ENCODE measurements at places on chromosomes 6 and 20.

- DNase-seq: no peak
Observed at GRCh38 chr6:3721810-3722621, 29.5 kb downstream of the PXDC1 start.

GRCh38 chr6:78693835-78694234 lies 173.5 kb upstream of the IRAK1BP1 start:
- DNase-seq: no peak

- DNase-seq: no peak
Observed at GRCh38 chr6:91317247-91317835, 730.5 kb upstream of the MAP3K7 start.

- DNase-seq: no peak
Observed at GRCh38 chr6:41352907-41353306, 17.5 kb downstream of the NCR2 start.

GRCh38 chr6:35330541-35331119 lies 11.7 kb upstream of the PPARD start:
- no peak for DNase-seq

DNA sequence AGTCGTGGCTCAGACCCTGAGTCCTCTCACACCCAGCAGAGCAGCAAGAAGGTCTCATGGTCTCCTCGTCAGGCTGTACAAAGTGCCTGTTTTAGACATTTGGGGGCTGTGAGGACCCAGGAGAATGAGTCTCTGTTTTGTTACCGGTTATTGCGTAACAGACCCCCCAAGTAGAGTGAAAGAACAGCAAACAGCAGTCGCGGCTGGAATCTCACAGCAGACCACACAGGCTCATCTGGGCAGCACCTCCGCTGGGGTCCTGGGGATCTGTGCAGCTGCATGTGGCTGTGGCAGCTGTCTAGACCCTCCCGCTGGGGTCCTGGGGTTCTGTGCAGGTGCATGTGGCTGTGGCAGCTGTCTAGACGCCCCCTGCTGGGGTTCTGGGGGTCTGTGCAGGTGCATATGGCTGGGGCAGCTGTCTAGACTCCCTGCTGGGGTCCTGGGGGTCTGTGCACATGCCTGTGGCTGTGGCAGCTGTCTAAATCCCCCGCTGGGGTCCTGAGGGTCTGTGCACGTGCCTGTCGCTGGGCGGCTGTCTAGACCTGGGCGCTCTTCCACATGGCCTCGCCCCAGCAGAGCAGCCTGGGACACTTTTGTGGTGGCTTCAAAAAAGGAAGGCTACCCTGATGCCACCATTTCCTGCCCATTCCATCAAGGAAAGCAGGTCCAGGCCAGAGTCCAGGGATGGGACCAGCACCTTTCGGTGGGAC lies 24.7 kb downstream of the ENTPD6 start:
- DNase-seq: peak; percentile 22

GRCh38 chr6:77403424-77403823 lies 59.9 kb downstream of the HTR1B start:
- no peak for DNase-seq

DNA sequence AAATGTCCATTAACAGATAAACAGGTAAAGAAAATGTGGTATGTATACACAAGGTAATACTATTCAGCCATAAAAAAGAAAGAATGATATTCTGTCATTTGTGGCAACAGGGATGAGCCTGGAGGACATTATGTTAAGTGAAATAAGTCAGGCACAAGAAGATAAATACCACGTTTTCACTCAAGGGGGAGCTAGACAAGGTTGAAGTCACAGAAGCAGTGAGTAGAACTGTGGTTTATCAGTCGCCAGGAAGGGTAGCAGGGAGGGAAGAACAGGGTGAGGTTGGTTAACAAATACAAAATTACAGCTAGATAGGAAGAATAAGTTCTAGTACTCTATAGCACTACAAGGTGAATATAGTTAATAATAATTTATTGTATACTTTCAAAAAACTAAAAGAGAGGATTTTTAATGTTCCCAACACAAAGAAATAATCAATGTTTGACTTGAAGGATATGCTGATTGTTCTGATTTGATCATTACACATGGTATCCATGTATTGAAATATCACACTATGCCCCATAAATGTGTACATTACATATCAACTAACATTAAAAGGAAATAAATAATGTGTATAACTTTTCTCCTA lies 21.1 kb downstream of the RTN4IP1 start:
- DNase-seq: peak; percentile 77

DNA sequence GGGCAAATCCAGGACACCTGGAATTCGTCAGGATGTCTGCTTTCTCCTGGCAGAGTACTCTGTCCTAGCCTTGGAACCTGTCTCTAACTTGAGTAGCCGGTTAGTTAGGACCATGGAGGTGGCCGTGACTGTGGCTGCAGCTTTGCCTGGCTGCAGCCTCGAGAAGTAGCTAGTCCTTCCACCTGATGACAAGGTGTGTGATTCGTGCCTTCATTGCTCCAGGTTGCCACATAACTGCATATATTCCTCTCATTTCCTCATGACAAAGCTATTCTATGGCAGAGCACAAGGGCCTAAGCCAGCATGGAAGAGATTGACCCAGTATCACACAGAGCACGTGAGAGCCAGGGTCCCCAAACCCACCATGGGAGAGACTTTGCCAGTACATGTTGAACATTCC lies 39.8 kb upstream of the KIF25 start:
- no peak for DNase-seq

DNA sequence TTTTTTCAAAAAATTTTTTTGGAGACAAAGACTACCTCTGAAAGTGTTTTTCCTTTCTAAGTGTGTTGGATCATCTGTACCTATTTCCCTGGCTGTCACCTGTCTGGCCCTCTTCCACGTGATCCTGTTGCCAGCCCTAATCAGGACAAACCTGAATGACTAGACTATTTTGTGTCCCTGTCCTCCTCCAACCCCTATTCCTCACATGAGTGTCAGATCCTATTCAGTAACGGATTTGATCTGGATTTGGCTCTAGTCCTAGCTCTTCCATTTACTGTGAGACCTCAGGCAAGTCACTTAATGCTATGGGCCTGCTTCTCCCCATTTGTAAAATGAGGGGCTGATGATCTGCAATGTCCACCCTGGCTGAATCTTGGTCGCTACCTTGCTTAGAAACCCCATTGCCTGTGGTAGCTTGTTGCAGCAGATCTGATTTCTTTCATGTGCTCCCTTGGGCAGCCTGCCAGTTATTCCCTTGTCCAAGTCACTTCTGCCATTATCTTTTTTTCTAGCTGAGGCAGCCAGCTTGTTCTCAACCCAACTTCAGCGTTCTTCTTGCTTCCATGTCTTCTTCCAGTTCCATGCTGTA lies 4.8 kb downstream of the PHF20 start:
- no peak for DNase-seq

- no peak for DNase-seq
Observed at GRCh38 chr6:26441977-26442376, 1.7 kb downstream of the BTN3A3 start.

DNA sequence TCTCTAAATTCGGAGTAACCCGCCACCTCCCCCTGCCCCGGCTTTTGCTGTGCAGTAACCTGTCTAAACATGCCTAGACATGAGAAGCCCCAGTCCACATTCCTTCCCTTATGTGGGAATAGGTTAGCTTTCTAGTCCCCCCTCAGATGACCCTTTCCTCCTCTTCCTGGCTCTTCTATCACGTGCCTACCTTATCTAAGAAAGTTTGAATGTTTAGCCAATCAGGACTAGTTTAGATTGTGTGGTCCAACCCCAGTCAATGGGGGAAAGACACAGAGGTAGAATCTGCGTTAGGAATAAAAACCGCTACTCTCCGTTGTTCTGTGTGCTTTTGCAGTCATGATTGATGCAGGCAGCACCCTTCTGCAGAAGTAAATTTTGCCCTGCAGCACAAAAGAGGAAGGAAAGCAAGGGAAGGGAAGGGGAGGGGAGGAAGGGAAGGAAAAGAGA lies 69.0 kb upstream of the CD93 start:
- DNase-seq: no peak

DNA sequence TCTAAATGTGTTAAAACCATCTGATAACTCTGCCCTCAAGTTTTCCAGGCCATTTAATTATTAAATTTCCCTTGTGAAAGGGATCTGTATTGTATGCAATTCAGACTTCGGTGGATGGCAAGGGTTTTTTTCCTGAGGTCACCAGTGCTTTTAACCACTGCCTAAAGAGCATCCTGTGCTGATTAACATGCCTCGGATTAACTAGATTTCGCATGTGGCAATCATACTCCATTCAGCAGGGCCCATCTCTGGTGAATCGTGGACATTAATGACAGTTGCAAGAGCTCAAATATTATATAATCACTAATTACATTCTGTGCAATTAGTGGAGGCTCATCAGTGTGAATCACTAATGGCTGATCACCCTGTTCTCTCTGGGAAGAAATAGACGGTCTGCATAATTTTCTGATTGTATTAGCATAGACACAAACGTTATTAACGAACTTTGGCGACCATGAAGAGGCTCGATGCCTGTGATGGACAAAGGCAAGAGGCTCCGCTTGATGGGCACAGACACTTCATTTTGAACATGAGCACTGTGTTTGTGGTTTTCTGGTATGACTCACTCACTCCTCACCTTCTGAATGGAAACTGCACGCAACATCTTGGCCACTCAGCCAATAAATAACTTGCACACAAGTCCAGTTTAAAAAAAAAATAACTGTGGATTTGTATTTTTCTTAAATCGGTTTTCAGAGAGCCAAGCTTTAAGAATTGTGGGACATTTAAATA lies 31.4 kb downstream of the LINC00237 start:
- DNase-seq: peak; percentile 43

GRCh38 chr6:168828800-168829199 lies 387.8 kb downstream of the SMOC2 start:
- no peak for DNase-seq

DNA sequence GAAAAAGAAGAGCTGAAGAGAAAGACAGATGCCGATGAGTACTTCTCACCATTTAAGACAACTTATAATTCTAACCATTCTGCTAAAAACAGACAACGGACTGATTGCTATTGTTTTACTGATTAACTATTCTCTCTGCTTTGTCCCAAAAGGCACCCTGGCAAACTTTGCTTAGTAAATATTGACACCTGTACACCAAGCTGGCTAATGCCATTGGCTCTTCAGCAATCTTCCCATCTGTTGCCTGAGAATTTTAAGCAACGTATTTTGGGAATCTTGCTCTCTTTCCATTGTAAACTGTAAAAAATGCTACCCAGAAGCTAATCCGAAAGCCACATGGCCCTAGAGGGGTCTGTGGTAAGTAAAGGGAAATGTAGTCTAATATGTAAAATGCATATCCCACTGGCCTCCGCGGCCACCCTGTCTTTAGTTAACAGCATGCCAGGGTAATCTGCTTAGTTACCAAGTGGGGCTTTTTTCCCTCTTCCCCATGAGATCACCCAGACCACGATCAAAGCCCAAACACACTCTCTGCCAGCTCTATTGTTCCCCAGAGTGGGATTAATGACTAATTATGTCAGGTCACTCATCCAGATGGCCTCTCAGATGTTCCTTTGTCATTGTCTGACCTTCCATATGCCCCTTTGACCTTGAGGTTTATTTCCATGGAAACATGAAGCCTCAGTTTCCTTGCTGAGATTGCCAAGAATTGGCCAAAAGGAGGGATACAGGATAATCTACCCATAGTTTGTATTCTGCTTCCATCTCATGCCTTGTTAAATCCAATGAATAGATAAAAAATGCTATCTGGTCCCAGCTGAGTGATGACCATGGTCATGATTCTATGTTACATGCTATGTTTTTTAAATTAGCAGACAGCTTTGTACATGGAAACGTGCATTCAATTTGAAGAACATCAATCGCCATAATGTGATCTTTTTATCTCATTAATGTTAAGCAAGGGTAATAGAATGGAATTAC lies 216.4 kb upstream of the MCHR2 start:
- DNase-seq: no peak

DNA sequence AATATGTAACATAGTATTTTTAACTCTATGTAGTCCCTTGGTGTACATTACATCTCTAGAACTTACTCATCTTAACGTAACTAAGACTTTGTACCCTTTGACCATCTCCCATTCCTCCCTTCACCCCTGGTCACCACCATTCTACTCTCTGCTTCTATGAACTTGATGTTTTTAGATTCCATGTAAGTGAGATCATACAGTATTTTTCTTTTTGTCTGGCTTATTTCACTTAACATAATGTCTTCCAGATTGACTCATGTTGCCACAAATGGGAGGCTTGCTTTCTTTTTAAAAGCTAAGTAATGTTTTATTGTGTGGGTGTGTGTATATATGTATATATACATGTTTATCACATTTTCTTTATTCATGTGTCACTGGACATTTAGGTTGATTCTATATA lies 55.8 kb downstream of the TMEM200A start:
- no peak for DNase-seq

GRCh38 chr6:96651816-96652215 lies 88.9 kb downstream of the FHL5 start:
- DNase-seq: peak; percentile 14

DNA sequence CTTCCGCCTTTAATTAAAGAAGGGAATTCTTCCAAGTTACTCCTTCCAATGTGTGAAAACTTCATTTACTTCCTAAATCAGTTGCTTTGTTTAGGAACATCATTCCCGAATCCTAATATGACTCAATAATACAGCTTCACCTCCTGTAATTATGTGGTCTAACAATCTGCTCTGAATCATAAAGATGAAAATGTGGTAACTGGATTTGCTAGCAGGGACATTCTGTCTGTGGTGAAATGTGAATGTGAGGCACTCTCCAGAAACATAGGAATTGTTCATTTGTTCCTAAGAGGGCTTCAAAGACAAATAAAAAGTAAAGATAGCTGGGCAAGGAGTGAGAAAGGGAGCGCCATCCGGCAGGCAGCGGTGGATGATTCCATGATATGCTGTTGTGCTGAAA lies 678.1 kb downstream of the KIF16B start:
- DNase-seq: no peak

GRCh38 chr6:127352524-127352923 lies 9.1 kb upstream of the ECHDC1 start:
- no peak for DNase-seq

GRCh38 chr6:128452713-128453112 lies 67.7 kb downstream of the PTPRK start:
- no peak for DNase-seq

- no peak for DNase-seq
Observed at GRCh38 chr20:49867453-49868215, 47.7 kb downstream of the SPATA2 start.

DNA sequence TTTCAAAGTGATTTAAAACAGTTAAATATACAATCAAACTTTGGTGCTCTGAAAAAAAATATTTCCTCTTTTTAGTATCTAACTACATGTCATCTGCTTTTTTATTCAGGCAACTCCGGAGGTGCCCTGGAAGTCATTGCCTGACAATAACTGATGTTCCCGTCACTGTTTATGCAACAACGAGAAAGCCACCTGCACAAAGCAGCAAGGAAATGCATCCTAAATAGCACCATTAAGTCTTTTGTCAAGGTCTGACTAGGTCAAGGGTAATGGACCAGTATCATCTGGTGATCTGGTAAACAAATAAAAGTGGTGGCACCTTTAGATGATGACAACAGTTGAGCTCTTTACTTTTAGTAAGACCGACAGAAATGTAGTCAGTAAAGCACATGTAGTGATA lies 13.2 kb downstream of the FAM229B start:
- no peak for DNase-seq

GRCh38 chr20:12623870-12624269 lies 384.9 kb upstream of the SPTLC3 start:
- DNase-seq: no peak

GRCh38 chr6:147618457-147618856 lies 110.0 kb downstream of the SAMD5 start:
- DNase-seq: no peak
